ENCODE measurements at places on chromosomes 13 and 19. TPM values are rescaled to one million over a fixed set of nuclear protein-coding genes. Genes with fewer than 3 reads are reported as not detected.

- DNase-seq = no peak
Observed at GRCh38 chr19:6925801-6926751, 38.7 kb downstream of the ADGRE1 start.

- no peak for DNase-seq
Observed at GRCh38 chr19:41604831-41605230, 22.0 kb downstream of the CEACAM4 start.

The CEACAM5 gene
- 0.46 TPM for total RNA-seq

The SMIM44 gene
- not detected for total RNA-seq

- no peak for DNase-seq
Observed at GRCh38 chr13:21625366-21625765, 21.4 kb upstream of the MICU2 start.

The SERTAD3 gene
- total RNA-seq = 34.6 TPM

- DNase-seq = no peak
Observed at GRCh38 chr13:23320926-23321534, 112.5 kb downstream of the SACS start.

The SLC15A1 gene
- total RNA-seq = 2.8 TPM

DNA sequence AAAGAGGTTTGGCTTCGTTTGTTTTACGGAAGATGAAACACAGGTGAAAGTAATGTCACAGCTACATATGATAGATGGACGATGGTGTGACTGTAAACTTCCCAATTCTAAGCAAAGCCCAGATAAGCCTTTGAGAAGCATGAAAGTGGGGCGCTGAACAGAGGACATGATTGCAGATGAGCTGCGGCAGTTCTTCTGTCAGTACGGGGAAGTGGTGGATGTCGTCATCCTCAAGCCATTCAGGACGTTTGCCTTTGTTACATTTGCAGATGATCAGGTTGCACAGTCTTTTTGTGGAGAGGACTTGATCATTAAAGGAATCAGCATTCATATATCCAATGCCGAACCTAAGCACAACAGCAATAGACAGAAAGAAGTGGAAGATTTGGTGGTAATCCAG, 111.5 kb upstream of the DIAPH3 start:
- no peak for DNase-seq

DNA sequence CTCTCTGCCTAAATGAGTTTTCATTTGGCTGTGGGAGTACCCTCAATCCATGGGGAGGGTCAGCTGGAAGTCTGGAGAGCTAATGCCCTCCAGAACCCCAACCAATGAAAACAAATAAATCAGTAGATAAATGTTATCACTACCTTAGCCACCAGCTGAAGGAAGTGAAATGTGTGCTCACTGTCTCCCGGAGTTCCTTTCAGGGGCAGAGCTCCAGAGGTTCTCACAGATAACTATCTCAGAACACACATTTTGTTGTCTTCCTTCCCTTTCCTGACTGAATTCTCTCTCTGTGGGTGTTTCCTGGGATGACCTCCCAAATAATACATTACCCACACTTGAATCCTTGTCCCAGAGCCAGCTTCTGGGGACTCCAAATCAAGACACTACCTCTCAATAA, 779.6 kb downstream of the DIAPH3 start:
- no peak for DNase-seq

DNA sequence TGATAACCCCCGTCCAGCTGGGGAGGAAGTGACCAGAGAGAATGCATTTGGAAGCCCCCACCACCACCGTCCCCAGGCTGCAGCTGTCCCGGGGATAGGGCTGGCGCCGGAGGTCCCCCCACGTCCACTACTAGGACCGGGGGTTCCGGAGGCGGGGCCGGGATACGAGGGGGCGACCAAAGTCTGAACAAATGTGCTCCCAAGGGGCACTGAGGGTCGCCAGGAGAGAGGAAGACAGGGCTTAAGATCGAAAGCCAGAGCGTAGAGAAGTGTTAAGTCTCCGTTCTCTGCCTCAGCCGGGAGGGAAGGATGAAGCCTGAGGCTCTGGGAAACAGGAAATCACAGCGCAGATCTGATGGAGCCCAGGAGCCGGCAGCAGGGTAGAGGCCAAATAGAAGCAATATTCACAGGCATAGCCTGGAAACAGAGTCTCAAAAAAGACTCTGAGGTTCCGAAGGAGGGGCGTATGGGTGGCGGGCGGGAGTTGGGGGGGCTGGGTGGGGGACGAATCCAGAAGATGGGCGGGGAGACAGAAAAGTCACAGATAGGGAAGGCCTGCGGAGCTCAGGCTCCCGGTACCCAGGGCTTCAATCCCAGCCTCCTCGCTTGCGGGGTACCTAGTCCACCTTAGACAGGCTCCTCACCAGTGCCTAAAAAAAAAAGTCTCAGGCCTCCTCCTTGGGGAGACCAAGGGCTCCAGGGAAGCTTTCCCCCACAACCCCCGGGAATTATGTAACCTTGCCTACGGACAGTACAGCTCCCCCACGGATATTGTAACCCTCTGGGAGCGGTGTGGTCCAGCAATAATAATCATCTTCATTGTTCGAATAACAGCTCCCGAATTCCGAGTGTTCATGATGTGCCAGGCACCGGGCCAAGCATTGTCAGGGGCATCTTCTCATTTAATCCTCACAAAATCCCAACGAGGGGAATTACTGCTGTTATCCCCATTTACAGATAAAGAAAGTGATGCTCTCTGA, 1.1 kb upstream of the ERF start:
- no peak for DNase-seq

The KRTDAP gene
- 3.2 TPM for total RNA-seq

DNA sequence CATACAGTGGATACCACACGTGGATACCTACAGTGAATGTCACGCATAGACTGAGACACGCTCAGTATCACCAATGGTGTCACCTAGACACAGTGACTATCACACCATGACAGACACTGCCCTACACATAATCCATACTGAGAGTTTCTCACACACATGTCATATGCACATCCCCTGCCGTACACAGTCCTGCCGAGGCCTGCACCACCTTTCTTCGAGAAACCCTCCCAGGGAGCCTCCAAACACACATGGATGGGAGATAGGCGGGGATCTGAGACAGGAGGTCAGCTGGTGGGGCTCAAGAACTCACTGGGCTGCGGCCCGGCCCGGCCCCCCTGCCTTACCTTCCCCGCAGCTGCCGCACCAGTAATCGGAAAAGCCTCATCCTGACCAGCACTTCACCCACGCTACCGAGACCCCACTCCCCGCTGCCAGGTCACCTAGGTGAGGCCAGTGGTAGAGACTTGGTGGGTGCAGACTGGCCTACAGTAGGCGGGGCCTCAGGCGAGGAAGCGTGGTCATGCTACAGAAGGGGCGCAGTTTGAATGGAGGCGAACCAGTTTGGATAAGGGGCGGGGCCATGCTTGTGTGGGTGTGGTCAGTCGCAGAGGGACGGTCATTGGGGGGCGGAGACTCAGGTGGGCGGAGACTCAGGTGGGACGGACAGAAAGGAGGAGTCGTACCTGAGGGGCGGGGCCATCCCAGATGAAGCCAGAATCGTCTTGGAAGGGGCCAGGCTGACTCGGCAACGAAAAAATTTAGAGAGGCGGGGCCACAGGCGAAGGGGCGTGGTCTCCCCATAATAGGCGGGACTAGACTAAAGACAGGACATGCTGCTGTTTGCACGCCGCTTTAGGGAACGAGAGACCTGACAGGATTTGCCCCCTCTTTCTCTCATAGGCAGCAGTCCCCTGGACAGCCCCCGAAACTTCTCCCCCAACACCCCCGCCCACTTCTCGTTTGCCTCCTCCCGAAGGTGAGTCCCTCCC, 2.1 kb downstream of the MAST1 start:
- peak; percentile 100 for DNase-seq

- DNase-seq = no peak
Observed at GRCh38 chr13:112643759-112644459, 45.9 kb upstream of the ATP11A start.

DNA sequence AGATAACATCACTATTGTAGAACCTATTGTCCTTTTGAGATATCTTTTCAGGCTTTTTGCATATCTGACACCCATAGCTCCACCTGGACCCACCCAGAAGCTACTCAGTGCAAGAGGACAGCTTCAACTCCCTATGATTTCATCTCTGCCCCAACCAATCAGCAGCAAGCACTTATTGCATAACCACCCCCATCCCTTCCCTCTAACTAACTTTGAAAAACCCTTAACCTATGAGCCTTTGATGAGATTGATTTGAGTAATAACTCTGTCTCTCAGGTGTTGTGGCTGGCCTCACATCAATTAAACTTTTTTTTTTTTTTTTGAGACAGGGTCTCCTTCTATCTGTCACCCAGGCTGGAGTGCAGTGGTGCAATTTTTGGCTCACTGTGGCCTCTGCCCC, 13.4 kb upstream of the MTRF1 start:
- DNase-seq = no peak

The CGB1 gene
- total RNA-seq = 0.87 TPM

GRCh38 chr13:81283062-81283461, 942.1 kb upstream of the SPRY2 start:
- DNase-seq = no peak

The AP1M2 gene
- 127 TPM for total RNA-seq

The LILRB5 gene
- 0.09 TPM for total RNA-seq

The ATP4A gene
- total RNA-seq = 0.59 TPM

GRCh38 chr13:110553417-110553816, 8.1 kb downstream of the RAB20 start:
- no peak for DNase-seq

GRCh38 chr13:112198396-112199010, 131.6 kb downstream of the SOX1 start:
- DNase-seq = no peak

All from WTC11 (cell line).